NCI-H146 (cell line): ENCODE measurements at places on chromosomes 1 and 21.

GRCh38 chr1:103218821-103219220, 110.5 kb upstream of the COL11A1 start:
- no peak for DNase-seq

GRCh38 chr1:224513787-224514209, 79.2 kb upstream of the WDR26 start:
- DNase-seq, result peak; percentile 79

DNA sequence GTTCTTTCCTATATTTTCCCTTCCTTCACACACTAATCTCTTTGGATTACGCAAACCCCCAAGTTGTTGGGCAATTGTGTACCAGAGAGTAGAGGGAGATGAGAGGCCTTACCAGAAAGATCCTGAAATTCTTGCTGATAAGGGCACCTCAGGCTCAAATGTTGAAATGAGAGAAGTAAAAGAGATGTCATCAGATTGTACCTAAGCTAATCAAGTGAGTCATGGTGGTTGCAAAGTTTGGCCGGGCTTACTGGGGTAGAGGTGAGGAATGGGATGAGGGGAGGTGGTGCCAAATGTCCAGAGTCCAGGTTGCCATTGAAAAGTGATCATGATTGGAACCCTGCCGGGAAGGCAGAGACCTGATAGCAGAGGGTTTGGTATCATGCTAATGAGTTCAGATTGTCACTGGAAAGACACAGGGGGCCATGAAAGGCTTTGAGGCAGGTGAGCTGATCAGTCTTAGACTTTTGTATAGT, 43.1 kb downstream of the OPTC start:
- DNase-seq, result peak; percentile 91

DNA sequence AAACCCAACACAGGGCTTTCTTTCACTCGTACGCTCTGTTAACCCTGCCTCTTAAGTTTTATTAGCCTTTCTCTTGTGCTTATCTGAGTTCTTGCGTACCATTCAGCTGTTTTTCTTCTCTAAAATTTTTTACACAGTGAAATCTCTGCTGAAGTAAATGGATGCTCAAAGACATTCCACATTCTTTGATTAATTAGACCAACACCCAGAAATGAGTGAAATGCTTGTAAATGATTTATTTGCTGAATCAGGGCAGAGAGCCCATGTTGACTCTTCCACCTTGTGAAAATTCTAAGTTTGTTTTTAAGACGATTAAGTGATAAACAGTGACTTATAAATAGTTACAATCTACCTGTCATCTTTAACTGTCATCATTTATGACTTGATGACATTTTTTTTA, 156.7 kb downstream of the ACTL8 start:
- DNase-seq, result no peak

DNA sequence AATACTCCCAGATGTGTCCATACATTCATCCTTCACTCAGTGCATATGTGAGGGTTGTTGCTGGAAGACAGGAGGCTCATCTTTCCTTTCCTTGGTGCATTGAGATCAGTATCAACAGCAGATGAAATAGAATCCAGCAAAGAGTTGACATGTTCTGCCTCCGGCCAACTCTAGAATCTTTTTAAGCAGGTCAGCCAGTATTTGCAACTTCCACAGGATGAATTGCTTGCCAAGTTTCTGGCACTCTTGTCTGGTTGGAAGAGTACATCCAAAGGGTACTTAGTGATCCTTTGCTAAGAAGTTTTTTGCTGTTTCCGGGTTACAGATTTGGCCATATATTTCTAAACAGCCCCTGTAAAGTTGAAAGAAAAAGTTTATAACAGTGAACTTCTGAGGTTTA, 21.1 kb downstream of the SYNC start:
- no peak for DNase-seq

DNA sequence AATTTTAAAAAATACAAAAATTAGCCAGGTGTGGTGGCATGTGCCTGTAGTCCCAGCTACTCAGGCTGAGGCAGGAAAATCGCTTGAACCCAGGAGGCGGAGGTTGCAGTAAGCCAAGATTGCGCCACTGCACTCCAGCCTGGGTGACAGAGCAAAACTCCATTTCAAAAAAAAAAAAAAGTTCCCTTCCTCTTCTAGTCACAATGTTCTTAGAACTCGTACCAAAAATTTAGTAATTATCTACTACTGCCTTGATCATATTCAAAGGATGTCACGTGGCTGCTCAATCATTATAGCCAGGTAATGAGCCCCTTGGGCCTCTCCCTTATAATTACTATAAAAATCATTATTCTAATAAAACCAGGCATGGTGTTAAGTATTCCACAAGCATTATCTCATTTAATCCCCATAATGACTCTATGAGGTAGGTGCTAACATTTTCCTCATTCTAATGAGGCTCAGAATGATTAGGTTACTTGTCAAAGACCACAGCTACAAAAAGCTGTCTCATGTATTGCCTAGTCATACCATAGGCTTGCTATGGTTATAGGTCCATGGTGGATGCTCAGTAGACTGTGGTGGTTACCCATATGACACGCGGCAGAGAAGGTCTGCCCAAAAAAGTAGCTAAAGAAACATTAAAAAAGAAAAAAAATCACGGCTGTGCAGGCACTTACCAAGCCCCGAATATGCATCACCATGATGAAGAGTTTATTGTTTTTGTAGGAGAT, 15.5 kb upstream of the PPP1R15B start:
- no peak for DNase-seq

DNA sequence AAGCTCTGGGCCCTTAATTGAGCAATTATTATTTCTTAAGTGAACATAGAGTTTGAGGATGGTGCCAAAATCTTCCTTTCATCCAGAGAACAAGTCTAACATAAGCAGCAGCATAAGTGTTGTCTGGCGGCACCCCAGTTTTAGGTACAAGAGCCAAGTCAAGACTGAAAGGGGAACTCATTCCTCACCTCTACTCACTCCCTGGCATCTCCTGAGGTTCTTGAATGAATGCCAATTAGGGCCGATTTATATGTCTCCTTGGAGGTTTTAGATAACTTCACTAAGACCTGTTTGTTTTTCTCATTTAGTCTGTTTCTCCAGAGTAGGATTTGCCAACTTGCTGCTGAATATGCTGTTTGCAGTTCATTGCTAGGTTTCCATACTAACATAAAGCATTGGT, 42.6 kb upstream of the ADGRL2 start:
- no peak for DNase-seq

- peak; percentile 76 for DNase-seq
These were observed 7.5 kb downstream of the MYOC start for GRCh38 chr1:171644805-171645483.

DNA sequence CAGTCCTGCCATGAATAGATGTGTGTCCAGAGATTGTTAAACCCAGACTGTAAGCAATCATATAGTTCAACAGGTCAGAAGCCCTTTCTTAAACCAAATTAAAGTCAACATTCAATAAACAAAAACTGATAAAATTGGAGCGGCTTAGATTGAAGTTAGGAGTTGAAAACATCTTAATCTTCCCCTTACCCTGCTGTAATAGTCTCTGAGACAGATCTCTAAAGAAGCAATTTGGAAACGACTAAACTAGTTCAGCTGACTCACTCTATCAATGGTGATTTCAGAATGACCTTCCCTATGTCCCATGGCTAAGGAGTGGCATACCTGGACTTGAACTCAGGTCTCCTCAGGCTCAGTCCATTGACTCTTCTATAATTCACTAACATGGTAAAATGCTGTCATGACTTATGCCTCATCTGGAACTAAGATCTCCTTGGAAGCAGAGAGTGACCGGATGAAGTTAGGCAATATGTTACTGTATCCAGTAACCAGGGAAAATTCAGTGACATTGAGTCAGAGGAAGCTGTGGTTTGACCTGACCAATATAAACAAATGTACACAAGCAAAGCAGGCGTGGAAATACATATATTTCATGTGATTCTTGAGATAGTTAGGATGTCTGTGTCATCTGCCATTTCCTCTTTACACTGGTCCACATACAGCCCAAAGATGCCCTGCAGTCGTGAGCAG, 30.1 kb downstream of the SGIP1 start:
- DNase-seq, result no peak

GRCh38 chr1:62222321-62222720, 27.7 kb downstream of the L1TD1 start:
- DNase-seq, result no peak

- no peak for DNase-seq
These were observed 33.3 kb upstream of the ZBTB40 start for GRCh38 chr1:22418312-22418711.

DNA sequence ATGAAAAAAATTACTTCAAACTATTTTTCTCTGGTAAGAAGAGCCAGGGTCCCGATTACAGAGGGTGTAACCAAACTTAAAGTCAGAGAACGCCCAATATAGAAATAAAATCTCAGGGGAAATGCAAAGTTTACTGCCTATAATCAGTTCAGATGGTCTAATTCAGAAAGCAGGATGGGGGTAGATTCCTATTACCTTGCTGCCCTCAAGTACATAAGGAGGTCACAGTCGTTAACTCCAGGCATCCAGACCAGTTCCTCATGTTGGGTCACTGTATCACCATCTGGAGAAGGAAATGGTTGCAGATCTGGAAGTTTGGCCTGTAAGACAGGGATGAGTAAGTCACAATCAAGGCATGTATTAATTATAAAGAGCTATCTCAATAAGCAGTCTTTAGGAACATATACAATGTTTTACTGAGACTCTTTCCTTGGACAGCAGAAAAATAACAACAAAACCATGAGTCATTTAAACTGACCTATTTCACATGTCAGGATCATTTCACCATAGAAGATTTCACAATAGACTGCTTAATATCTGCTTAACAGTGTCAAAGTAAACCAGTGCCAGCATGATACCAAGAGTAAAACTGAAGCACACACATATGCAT, 179.4 kb downstream of the SLC45A1 start:
- DNase-seq, result no peak

- DNase-seq, result peak; percentile 95
These were observed 14.0 kb upstream of the ZNF692 start for GRCh38 chr1:248872752-248873408.

DNA sequence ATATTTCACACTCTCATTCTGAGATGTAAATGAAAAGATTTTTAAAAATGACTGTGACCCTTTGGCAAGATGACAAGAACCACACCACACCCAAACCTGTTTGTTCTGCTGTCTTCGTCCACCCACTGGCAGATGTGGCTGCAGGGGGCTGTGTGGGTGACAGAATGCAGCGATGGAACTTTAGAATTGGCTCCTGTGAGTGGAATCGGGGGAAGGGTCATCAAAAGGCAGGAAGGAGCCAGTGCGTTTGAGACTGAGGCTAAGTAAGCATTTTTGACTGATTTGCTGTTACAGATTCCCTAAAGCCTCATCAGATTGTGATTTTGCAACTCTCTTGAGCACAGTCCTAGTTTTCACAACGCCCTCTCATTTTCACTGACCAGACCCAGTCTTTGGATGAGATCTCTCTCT, 111.2 kb upstream of the ADGRL2 start:
- DNase-seq, result no peak

- DNase-seq, result no peak
These were observed 44.6 kb downstream of the ATP1A1 start for GRCh38 chr1:116417678-116418077.

DNA sequence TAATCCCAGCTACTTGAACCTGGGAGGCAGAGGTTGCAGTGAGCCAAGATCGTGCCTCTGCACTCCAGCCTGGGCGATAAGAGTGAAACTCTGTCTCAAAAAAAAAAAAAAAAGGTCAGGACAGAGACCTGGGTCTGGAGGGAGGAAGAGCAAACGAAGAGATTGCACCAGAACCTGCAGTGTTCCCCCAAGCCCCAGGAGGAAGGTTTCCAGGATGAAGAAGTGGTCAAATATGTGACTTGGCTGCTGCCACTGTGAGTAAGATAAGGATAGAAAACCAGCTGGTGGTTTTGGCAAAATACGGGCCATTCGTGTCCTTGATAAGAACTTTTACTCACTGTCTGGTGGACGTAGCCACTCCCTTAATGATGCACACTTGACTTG, 42.2 kb downstream of the CLDN14 start:
- DNase-seq, result no peak

DNA sequence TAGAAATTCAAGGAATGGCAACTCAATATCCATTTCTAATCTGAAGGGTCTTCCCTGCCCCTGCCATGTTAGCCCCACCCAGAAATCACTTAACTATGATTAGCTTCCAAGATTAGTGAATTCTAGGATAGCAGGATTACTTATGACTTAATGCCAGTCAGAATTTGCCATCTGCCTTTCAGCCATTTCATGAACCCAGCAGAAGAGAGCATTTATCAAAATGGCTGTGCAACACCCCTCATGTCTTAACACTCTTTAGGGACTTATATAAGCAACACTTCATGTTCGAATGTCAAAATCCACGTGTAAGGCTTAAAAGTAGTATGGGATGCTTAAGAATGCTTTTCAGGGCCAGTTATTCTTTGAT, 288.5 kb downstream of the NFIA start:
- DNase-seq, result no peak

DNA sequence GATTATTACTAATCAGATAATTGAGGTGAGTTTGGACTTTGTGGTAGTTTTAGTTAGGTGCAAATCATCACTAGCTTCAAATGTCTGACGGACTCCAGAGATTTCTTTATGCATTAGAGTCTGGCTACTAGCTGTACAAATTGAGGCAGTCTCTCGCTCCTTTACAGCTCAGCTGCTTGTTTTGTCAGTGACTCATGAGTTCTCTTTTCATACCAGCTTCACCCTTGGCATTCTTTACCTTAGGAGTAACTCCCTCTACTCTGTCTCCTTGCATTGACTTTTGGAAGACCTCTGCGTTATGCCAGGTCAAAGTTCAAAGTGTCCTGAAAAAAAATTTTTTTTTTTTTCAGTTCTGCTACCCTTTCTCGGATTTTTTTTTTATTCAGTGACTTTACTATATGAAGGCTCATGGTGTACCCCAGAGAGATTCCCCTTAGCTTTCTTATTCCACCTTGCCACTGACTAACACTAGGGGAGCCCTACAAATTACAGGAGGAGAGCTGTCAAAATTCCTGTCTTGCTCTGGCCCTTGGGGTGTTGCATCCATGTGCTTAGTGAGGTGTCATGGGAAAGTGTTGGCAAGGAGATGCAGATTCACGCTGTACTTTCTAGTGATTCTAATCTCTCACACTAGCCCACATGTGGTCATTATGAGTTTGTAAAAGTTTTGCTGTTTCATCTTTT, 576.6 kb downstream of the ADGRL2 start:
- no peak for DNase-seq
